ENCODE measurements at places on chromosomes 6 and 20.

DNA sequence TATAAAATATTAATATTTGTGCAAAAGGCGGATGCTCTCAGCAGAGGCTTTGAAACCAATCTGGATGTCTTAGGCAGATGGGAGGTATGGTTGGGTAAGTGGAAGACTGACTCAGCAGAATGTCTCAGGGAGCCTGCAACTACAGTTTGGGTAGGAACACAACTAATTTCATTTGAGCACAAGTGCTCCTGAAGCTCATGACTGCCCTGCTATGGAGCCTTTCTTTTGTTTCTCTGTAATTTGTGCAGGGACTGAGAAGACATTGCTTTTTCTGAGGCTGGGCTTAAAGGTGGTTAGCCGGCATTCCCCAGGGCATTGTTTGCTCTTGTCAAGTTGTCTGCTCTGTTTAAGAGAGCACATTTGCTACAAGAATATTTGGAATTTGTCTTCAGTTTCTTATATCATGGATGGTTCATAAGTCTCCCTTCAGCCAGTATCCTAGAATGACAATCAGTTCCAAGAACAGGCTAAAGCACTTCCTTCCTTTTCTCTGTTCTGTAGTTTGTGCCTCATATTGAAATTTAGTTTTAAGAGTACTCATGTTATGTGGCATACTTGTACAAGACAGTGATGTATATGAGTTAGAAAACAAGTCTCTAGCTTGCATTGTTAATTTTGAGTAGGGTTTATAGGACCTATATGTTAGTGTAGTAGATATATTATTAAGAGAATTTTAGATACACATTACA is 208.3 kb downstream of the ZFAND3 start:
- no peak for DNase-seq

DNA sequence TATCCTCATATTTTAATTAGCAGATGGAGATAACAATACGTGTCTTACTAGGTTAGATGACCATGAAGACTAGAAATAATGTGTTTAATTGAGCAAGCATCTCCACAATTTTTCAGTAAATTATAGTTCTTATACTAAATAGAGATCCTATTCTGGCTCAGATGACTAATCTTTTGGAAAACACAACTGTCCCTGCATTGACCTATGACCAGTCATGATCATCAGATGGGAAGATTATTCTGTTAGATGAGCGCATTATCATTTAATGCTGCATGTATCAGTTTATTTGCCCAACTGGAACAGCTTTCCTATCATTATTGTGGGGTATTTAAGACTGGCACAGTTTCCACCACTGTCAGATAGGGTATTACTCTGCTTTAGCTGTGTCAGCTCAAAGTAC is 185.5 kb downstream of the MOXD1 start:
- DNase-seq, result no peak

DNA sequence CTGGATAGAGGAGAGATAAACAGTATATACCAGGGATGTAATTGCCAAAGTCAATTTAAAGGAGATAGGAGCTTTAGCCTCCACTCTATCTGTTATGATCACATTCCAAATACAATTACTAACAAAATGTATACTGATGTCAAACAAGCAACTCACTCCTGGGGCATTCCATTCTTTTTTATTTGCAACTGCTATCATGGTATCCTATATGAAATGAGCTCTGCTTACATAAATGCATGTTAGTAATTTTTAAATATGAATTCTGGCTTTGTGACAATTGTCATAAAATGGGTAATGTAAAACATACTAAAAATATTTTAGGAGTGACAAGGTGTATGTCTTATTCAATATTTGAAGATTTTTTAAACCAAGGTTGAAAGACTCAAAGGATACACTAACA is 751.1 kb downstream of the HACE1 start:
- DNase-seq, result no peak

DNA sequence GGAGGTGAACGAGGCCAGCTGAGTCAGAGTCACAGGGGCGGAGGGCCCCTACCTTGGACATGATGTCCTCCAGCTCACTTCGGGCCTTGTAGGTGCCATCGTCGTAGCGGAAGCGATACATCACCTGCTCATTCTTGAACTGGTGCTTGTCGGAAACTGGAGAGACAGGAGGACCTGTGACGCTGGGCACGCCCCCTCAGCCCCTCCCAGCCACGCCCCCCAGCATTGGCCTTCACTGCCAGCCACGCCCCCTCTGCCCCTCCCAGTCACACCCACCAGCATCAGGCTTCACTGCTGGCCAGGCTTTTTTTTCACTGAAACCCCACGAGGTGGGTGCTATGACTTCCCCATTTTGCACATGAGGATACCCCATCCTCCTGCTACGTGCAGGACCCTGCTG is 148.2 kb downstream of the PREX1 start:
- no peak for DNase-seq

DNA sequence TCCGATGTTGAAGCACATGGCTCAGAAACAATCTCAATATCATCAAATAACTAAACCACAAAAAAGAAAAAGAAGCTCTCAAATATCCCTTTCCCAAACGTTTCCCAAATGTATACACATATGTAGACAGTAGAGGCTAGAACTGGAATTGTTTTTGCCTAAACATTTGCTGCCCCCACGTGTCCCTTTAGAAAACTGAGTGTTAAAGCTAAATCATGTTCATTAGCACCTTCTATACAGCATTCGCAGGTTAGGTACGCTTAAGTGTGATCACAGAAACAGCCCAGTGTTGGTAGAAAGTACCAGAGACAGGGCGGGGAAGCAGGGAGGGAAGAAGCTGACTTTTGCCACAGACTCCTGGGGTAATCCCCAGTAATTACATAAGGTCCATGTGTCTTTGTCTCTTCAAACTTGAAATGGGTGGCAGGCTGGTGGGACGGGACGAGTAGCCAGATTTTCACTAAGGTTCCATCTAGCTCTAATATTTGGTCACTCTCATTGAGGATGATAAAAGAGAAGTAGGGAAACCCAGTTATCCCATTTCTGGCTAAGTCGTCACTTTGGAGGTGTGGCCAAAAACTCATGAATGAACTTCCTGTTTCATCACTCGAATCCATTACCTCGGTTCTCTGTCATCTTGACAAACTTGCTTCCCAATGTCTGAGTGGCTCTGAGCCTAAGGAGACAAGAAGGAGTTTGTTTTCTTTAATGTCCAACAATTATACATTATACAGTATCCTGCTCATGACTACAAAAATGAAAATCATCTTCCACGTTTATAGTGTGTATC is 15.0 kb upstream of the TFAP2A start:
- DNase-seq, result peak; percentile 32

GRCh38 chr6:23089981-23090380 is 520.6 kb downstream of the HDGFL1 start:
- no peak for DNase-seq

DNA sequence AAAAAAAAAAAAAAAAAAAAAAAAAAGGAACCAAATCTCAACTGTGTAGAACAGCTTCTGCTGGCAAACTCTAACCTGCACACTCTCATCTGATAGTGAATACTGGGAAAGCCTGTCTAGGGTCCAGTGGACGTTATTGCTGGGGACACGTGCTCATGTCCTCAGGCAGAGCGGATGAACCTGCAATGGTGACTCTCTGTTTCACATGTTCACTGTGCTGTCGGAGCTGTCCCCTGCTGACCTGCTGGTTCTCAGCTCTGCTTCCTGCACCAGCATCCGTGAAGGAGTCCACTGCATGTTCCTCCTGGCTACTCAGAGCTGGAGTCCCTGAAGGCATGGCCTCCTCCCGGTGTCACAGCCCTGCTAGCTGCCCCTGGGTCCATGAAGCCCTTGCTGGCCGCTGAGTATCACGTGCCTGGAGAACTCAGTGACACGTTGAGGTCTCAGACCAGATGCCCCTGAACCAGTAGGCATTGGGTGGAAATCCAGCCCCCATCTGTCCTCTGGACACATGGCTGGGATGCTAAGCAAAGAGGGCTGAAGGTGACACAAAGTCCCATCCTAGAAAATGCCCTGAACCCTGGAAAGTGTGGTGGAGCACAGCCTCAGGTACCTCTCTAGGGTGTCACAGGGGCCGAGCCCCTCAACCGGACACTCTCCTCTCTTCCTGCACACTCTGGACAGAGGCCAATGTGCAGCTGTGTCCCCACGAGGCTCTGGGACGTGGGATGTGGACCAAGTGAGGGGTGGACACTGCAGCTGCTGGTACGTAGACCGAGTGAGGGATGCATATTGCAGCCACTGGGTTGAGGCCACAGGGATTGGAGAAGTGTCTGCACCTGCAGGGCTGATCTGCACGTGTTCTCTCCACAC is 54.9 kb upstream of the FRMD1 start:
- no peak for DNase-seq

- peak; percentile 37 for DNase-seq
Measured at GRCh38 chr6:100134703-100135102, 140.7 kb upstream of the MCHR2 start.

DNA sequence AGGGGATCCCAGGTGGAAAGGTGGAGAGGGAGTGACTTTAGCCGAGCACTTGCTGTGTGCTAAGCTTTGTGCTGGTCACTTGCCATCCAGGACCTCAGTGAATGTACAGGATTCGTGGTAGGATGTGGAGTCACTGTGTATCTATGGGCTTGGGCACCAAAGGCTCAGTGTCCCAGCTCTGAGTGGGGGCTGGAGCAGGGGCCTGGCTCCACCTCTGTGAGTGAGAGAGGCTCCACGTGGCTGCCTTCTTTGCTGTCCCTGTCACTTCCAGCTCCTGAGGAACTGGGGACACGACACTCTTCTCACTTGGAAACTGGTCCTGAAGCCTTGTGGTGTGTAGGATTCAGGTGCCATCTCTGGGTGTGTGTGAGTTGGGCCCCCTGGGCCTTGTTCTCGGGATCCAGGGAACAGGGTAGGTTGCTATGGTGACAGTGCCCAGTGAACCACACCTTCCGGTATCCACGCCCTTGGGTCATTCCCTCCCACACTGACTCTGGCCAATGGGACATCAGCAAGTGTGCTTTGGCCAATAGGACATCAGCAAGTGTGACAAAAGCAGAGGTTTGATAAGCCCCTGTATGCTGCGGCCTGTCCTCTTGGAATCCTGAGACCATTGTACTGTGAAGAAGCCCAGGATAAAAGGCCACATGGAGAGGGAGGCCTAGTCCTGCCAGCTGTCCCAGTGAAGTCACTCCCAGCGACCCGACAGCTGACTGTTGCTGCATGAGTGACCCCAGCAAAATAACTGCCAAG is 87.7 kb downstream of the CDH22 start:
- no peak for DNase-seq

DNA sequence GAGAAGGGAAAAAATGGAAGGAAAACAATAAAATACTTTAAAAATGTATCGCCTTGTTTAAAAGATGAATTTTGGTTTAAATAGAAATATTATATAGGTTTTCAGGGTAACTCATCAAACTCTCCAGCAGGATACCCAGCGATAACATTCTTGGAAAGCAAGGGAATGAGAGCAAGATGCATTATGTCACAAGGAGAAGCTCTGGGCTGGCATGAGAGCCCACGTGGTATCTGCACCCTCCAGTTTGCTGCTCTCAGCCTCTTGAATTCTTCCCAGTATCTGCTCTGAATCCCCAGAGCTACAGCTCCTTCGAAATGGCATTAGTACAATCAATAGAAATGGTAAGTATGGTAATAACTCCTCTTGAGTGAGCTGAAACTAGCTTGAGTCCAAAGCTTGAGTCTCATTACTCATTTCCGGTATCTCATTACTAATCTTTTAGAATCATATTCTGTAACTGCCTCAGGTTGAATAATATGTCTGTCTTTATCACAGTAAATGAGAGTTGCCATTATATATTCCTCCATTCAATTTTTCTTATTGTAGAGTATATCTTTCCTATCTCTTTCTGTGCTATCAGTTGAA is 4.9 kb upstream of the TMEM242 start:
- no peak for DNase-seq

- no peak for DNase-seq
Measured at GRCh38 chr6:162409741-162410691, 317.6 kb downstream of the PRKN start.

- no peak for DNase-seq
Measured at GRCh38 chr20:18754653-18755045, 58.9 kb upstream of the SCP2D1 start.

DNA sequence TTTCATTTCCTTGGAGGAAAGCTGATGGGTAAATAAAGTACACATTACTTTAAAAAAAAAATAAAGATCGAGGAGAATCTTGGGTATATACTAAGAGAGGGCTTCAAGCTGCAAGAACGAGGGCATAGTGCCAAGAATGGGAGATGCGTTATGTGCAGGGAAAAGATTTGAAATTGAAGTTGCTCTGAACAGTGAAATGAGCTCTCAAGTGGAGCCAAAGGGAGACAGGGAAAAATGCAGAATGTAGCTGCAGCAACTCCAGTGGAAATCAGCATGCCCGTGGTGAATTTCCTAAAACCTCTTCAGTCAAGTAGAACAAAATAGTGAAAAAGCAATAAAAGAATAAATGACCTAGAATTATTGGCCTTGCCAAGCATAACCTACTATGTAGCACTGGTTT is 11.4 kb upstream of the COL9A1 start:
- no peak for DNase-seq

DNA sequence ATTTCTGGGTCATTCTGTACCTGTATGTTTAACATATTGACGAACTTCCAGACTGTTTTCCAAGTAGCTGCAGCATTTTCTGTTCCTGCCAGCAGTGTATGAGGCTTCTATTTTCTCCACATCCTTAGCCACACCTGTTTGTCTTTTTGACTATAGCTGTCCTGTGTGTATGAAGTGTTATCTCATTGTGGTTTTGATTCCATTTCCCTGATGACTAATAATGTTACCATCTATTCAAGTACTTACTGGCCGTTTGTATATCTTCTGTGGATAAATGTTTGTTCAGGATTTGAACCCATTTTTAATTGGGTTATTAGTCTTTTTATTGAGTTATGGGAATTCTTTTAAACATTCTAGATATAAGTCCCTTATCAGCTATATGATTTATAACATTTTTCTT is 95.2 kb downstream of the JAG1 start:
- peak; percentile 60 for DNase-seq

DNA sequence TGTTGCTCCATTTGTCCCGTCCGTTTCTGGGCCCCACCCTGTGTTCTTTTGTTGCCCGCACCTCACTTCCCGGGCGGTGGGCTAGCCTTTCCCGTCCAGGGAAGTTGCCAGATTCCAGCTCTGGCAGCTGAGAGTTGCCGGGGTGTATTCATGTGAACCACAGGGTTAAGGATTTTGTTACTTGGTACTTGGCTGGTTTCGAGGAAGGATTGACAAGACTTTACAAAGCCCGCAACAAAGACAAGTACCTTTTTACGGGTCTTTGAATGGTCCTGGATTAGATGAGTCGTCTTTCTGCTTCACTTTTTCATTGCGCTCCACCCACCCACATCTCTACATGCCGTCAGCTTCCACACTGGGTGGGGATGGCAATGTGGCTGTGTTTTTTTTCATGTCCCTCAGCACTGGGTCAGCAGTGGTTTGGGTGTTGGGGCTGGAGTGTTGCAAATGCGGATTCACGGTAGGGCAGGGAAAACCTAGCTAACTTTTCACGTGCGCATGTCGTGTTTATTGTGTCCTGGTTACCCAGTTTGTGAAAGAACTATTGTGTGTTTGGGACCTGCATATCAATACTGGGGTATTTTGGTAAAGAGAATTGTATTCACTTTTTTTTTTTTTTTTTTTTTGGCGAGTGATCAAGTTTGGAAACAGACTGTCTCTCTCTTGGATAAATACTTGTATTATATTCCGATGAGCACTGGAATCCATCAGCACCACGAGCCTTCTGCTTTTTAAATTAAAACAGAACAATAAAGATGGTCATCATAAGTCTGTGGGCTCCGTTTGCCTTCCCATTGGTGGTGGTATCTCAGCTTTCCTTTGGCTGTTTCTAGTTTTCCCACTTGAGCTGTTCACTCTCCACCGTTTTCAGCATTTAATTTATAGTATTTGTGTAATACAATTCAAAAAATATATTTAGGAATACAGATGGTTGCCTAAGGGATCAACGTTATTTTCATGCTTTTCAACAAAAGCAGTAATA is 1.2 kb downstream of the DUSP22 start:
- DNase-seq, result no peak
